Stimulated activated CD4-positive, alpha-beta T cell treated with anti-CD3 and anti-CD28 coated beads, Interleukin-15, amount 100 ng/mL, for 1 hour (primary cell): ENCODE measurements at places on chromosomes 7 and 10.

DNA sequence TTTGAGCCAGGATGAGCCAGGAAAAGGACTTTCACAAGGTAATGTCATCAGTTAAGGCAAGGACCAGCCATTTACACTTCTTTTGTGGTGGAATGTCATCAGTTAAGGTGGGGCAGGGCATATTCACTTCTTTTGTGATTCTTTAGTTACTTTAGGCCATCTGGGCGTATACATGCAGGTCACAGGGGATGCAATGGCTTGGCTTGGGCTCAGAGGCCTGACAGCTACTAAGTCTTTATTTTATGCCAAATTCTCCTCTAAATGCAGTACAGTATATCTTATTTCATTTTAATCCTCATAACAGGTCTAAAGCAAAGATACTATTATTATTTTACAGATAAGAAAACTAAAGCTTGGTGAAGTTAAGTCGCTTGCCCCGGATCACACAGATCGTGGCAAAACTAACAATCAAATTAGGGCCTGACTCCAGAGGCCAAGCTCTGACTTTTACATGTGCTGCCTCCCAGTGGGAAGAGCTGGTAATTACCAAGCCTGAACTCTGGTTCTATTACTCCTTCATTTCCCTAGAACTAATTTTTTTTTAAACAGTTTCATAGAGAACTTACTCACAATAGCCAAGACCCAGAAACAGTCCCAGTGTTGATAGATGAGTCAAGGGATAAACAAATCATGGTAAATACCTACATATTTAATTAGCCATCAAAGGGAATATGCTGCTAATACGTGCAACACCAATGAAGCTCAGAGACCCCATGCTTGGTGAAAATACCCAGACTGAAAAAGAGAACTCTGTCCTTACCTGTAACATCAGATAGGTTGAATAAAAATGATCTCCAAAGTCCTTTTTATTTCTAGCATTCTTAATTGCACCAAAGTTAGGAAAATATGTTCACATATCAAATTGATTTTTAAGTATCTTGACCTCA lies 35.4 kb downstream of the C7orf25 start:
- peak; percentile 30 for DNase-seq

DNA sequence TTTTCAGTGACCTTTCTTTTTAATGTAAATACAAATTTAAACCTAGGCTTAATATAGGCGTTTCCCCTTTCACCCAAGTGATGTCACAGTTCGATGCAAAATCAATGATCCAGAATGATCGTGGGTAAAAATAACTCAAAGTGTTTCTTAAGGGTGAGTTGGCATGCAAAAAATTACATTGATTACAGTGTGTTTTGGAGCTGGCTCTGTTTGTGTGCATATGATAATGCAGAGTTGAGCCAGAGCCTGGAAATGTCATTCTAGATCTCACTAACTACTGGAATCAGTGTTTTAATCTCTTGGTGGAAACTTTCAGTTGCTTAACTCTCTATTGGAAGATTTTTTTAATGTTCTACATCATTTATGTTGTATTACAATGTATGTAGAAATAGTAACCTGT lies 72.5 kb upstream of the MXI1 start:
- DNase-seq, result no peak

DNA sequence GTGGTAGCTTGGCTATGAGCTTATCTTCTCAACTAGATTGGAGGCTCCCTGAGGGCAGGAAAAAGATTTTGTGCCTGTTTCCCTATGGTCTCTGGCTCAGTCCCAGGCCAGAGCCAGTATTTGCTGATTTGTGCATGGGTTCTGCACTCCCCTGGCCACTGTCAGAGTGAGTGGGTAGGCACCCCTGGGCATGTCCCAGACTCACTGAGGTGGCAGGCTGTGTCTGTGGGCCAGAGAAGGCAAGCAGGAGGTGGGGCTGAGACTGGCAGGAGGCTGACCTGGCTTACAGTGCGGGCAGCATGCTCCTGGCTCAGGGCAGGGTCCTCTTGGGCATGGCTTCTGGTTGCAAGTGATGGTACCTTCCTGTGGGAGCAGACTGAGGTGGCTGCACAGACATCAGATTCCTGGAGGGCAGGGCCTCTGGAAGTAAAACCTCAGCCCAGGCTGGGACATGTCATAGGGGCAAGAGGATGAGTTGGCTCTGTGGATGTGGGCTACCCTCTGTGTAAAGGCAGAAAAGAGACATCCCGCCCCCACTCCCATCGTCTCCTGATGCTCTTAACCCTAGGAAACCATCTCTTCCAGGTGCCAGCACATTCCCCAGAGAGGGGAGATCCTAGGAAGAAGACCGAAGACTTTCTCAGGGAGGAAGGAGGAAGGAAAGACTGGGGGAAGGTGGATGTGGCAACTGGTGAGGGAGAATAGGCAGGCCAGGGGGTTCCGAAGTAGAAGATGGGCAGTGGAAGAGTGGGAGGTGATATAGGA lies 4.3 kb downstream of the KCP start:
- DNase-seq, result no peak

DNA sequence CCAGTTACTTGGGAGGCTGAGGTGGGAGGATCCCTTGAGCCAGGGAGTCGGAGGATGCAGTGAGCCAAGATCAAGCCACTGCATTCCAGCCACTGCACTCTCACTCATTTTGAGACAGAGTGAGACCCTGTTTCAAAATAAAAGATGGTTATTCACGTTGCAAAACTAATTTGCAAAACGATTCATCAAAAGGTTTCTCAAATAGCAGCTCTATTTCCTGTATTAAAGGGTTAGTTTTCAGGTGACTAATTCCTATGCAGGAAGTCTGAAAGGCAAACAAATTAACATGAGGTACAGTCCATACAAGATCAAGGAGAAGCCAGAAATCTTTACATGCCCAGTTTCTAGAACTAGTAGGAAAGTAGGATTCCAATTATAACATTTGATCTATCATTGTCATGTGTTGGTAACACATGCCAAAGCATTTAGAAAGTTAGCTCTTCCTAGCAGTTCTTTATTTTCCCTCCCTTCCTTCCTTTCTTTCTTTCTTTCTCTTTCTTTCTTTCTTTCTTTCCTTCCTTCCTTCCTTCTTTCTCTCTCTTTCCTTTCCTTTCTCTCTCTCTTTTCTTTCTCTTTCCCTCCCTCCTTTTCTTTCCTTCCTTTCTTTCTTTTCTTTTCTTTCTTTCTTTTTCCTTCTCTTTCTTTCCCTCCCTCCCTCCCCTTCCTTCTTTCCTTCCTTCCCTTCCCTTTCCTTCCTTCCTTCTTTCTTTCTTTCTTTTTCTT lies 49.3 kb downstream of the DENND2A start:
- no peak for DNase-seq

DNA sequence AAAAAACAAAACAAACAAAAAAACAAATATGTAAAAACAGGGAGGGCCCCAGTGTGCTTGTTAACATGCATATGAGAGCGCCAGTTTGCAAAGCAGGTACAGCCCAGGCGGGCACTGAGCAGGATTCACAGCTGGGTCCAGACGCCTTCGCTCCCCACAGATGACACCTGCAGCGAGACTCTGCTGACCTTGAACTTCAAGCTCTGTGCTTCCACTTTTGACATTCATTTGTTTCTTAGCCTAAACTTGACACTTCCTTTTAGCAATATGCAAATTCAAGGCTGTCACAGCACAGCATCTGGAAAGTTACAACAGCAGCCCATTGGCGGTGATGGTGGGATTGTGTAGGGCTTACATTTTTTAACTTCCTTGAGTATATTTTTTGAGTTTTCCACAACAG lies 88.8 kb upstream of the TNS3 start:
- no peak for DNase-seq

- no peak for DNase-seq
Measured at GRCh38 chr7:45920502-45921380, at the start of gene IGFBP3. TSS of gene IGFBP3 (minus strand) at chr7:45921272. CDS start at chr7:45921140, 132 bp downstream.

DNA sequence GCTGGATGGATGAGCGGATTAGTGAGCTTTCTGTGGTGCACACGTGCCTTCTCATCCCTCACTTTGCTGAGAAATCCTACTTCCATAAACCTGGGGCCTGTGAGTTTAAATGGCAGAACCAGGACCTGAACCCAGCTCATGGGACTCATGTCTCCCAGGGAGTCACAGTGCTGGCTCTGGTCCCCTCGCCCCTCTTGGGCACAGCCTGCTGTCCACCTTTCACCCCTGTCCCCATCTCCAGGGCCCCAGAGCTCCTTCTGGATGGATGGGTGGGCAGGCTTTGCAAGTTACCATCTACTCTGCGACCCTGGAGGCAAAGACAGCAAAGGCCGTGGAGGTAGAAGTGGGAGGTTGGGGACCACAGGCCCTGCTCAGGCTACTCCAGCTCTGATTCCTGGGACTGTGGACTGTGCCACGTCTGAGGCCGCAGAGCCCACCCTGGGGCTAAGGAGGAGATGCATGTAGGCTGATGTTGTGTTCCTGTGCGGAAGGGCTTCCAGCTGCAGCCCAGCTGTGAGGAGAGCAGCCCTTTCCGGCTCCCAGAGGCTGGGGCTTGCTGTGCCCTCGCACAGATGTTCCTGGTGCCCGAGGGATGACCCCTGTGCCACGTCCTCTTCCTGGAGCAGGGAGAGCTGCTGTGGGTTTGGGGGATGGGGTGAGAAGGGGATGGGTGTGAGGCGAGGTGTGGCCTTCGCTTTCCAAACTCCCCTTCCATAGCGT lies 40.3 kb downstream of the PRF1 start:
- DNase-seq, result no peak

DNA sequence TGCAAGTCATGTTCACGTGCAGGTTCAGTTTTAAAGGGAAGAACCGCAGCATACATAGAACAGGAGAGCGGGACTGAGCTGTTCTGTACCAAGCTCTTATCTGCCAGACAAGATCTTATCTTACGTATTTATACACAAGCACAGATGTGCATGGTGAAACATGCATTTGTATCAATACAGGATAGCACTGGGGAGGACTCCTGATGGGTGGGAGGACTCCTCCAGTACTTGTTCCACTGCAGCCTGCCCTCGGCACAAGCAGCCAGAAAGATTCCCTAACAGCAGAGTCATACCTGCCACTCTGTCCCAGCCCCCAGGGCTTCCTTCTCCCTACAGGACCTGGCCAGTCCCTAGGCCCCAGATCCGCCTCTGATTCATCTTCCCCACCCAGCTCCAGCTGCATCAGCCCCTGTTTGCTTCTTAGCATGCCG lies 13.2 kb upstream of the PRKCQ start:
- no peak for DNase-seq

GRCh38 chr10:49307921-49308320 lies 9.0 kb downstream of the C10orf71 start:
- no peak for DNase-seq

DNA sequence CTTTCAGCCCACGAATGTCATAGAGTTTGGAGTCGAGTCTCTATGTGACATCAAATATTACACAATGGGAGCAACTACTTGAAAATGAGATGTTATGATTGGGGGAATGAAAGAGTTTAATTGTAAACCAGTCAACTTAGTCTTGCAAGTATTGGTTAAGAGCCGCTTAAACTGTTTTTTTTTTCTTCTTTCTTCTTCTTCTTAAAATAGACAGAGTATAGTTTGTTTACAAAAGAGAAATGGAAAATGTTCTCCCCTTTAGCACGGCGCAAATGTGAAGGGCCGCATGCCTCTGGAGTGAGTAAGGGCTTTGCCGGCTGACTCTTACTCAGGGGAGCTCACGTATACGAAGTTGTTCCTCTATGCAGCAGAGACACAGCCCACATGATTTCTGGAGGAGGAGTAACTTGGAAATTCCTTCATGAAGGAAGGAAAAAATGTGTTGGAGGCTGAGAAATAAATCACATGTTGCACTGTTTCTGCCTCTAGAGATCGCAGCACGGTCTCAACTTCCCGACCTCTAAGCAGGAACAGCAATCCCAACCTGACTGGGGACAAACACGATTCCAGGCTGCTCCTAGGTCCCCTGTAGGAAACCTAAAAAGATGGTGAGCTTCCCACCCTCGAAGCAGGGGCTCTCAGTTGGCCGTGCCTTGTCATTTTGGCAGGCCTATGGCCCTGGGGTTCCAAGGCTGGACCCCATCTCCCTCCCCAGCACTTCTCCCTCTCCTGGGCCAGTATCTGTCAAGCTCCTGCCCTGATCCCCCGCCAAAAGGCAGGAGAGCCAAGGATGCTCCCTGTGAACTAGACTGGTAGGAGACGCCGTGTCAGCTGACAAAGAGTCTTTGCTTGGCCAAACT lies 44.8 kb downstream of the MYOF start:
- DNase-seq, result no peak

DNA sequence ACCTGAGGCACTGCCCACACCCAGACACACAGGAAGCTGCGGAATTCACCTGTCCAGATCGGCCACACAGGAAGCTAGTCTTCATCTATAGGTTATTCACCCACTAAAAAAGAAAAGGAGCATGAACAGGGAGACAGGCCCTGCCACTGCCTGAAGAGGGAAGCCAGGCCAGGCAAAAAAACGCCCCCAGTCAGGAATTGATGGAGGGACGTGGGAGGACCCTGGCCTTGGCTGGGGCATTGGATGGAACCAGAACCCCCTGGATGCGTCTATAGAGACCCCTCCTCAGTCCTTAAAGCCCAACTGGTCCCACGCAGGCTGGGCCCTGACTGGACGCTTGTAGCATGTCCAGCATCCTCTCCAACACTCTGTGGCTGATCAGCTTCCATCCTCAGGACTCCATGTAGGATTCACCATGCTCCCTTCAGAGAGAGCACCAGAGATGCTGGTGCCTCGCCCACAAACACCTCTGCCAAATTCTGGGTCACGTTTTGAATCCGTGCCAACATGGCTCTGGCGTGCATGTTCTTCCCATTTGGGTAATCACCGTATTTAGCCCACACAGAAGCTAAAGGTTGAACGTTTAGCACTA lies 259.3 kb upstream of the TCERG1L start:
- no peak for DNase-seq

DNA sequence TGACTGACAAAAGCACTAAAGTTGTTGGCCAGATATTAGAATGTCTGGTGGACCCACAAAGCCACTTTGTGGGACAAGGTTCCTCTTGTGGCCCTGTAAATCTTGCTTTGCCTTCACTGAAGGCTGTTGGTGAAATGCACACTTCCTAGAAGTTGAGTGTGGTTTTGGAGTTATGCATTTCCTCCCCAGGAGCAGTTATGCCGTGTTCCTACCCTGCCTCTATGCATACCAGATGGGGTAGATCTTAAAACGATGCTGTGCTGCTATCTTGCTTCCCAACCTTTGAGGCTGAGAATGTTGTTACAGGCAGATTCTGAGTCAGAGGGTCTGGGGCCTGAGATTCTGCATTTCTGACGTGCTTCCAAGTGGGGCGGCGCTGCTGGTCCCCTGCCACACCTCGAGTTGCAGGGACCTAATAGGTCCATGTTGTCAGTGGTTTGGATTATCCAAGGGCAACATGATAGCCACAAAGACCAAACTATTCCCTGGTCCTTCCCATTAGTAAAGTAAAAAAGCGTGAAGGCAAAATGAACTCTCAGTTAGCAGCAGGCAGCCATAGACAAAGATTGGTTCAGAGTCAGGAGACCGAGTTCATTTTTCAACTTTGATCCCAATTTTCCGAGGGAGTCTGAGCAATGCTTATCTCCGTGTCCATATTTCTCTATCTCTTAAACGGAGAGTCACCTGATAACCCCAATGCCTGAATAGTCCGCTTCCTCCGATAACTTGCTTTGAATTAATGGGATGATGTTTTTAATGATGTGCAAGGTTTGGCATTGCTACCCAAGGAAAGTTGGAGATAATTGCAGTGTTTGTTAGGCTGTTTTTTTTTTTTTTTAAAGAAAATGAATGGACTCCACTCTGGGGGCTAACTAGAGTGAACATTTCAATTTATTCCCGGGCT lies 55.8 kb downstream of the CDHR3 start:
- no peak for DNase-seq
